ENCODE measurements at places on chromosomes 12 and 14. TPM values are rescaled to one million over a fixed set of nuclear protein-coding genes. Genes with fewer than 3 reads are reported as not detected.

RASSF9 gene
- not detected for total RNA-seq

GAS2L3 gene
- total RNA-seq, result 1.4 TPM

CMKLR1 gene
- 40.7 TPM for total RNA-seq

PARPBP gene
- total RNA-seq, result 2.8 TPM

NOVA1 gene
- not detected for total RNA-seq

AQP6 gene
- not detected for total RNA-seq

MGST1 gene
- total RNA-seq, result 0.40 TPM

PLEKHG7 gene
- 0.63 TPM for total RNA-seq

NUP37 gene
- total RNA-seq, result 10.7 TPM

KCNH3 gene
- 1.2 TPM for total RNA-seq

DNA sequence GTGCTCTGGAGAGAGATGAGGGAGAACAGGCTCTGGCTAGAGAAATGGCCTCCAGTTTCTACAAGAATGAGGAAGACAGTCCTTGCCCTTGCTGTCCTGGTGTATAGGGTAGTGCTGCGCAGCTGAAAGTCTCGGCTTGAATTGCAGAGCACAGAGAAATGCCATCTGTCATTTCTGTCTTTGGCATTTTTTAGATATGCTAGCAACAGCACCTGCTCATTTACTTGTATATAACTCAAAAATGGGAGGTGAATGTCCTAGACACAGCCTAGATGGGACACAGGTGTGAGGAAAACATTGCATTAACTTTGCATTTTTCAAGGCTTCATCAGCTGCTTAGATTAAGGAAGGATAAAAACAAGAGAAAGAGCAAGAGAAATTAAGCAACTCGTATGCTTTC, 35.8 kb downstream of the GPR19 start:
- DNase-seq, result no peak

DNA sequence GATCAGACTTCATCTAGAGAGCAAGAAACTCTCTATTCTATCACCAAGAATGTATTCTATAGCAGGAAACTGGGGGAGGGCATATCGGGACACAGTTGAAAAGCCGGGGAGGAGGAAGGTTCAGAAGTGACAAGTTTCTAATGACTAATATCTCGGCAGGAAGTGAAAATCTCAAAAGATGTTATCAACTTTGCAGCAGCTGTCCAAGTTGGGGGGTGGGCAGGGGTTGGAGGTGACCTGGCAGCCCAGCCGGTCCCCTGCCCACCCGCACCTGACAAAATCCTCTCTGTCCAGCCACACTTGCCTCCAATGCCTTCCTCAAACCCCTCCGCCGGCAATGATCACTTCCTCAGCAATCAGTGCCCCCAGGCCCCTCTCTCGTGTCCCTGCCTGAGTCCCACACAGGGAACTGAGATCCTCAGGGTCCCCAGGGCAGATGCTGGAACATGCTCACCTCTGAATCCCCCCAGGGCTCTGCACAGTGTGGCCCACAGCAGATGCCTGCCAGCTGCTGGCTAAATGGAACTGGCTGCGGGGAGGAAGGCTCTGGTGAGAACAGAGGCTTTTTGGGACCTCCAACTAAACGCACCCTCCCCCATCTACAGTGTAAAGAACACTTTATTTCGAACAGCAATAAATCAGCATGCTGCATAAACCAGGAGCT, 43.9 kb downstream of the CCDC88C start:
- peak; percentile 82 for DNase-seq

GRCh38 chr12:54230555-54230954, 41.8 kb upstream of the SMUG1 start:
- DNase-seq, result no peak

DNA sequence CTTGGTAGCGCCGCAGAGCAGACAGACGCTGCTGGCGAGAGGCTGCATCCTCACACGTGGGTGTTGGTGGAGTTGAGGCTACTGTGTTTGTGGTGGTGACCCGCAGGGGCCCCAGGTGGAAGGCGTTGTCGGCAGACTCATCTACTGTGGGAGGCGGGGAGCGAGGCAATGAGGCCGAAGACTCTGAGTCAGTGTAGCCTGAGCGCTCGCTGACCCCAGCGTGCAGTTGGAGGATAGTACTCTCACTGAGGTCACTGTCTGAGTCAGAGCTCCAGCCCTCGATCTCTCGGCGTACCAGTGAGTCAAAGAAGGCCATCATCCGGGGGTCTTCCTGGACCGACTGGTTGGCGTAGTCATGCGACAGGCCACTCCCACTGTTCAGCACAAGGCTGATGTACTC, 76.0 kb upstream of the ACTN1 start:
- no peak for DNase-seq

DNA sequence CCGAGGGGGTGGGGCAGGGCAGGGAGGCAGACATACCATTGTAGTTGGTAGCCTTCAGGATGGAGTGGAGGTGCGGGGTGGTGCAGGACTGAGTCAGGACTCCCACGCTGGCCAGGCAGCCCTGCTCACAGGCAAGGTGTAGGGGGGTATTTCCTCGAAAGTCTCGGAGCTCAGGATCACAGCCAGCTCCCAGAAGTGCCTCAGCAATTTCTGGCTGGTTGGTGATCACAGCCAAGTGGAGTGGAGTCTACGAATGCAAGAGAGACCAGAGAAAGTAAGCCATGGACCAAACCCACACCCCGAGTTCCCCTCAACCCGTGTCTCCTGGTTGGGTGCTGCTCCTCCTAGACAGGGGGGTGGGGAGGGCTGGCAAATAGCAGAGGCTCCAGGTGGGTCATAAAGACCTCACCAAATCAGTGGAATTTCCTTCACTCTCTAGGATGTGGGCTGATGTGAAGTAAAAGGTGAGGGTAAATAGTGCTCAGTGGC, 1.4 kb downstream of the NFKBIA start:
- DNase-seq, result peak; percentile 35

DNA sequence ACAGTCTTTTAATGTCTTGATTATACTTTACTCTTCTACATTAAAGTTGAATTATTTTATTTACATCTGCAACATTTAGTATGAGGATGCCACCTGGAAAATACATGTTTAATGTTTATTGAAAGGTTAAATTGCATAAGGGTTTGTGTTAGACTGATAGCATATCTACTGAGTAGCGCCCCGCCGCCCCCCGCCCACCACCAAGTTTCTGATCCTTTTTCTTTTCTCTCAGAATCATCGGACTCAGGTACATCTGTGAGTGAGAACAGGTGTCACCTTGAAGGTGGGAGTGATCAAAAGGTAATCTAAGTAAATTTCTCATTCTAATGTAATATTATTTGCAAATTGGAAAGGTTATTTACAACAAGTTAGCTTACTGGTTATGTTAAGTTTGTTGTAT, 16.2 kb downstream of the MDM2 start:
- no peak for DNase-seq

- no peak for DNase-seq
These were observed 39.3 kb upstream of the ZNF641 start for GRCh38 chr12:48390026-48390425.

DNA sequence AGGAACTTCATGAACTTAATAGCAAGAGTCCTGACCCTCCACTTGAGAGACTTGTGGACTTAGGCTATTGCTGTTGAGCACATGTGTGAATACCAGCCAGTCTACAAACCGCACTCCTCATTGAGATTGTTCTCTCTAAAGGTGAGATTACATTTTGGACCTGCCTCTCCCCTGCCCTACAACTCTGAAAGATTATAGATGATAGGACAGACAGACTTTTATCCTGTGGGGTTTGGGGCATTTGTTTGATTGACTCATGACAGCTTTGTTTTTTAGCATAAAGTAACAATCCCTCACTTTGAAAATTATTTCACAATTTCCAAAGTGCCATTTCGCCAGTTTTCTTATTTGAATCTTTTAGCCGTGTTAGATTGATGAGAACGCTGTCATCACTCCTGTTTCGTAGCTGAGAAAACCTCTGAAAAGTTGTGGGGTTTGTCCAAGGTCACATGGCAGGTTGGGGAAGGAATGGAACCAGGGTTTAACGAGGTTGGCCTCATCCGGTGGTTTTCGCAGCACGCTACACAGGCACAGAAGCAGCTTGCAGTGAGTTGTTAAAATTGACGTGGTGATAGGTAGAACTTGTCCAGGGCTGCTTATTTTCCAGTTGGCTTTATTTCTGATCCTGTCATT, 836 bp downstream of the EVL start:
- DNase-seq, result peak; percentile 80

- DNase-seq, result no peak
These were observed 120.8 kb upstream of the PLXNC1 start for GRCh38 chr12:94027561-94027960.

DNA sequence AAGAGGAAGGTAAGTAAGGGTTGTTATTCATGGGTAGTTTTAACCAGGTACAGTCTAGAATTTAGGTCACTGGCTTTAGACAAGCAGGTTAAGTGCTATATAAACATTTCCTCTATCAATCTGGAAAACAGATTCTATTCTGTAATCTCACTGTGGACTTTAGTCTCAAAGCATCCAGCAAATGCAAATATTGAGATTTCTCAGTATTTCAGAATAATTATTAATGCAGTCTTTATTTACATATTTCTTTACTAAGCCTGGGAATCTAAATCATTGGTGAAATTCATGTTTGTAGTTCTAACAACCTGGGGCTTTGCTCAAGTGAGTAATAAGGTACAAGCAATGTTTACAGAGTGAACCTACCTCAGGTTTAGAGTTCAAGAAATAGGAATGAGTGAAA, 61.9 kb downstream of the SLC41A2 start:
- no peak for DNase-seq

DNA sequence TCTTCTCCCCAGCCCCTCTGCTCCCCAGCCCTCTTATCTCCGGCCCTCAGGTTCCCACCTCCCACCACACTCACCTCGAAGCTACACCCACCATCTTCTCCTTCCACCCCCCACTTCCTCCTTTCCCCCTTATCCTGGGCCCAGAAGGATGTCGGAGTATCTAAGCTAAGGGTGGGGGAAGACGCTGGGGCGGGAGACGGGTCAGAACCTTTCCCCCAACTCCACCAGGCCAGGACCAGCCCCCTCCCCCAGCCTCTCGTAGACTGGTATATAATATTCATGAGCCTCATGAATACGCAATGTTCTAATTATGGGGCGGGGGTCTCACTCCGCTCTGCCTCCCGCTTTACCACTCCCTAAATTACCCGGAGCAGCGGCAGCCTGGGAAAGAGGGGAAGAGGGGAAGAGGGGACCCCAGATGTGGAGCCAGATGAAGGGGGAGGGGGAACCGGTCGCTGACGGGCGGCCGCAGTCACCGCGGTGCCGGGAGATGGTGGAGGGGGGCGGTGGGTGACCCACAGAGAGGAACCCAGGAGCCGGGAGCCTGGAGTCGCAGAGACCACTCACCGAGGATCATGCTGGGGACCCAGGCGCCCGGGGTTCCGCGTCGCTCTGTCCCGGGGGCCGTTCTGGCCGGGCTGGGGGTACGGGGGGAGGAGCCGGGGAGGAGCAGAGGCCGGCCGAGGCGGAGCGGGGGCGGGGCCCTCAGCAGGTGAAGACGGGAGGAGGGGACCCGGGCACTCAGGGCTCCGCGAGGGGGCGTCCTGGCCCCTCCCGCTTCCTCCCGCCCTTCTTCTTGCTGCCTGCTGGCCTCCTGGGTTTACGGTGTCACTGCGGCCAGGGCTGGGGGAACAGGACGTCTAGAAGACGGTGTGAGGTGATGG, 6.4 kb upstream of the ZNF385A start:
- peak; percentile 58 for DNase-seq

GRCh38 chr14:59189091-59189785, 771 bp downstream of the DAAM1 start:
- DNase-seq, result peak; percentile 64

- DNase-seq, result no peak
These were observed 293.1 kb upstream of the FKBP4 start for GRCh38 chr12:2501464-2502191.

- peak; percentile 32 for DNase-seq
These were observed 280.1 kb downstream of the VRK1 start for GRCh38 chr14:97077253-97077653.

DNA sequence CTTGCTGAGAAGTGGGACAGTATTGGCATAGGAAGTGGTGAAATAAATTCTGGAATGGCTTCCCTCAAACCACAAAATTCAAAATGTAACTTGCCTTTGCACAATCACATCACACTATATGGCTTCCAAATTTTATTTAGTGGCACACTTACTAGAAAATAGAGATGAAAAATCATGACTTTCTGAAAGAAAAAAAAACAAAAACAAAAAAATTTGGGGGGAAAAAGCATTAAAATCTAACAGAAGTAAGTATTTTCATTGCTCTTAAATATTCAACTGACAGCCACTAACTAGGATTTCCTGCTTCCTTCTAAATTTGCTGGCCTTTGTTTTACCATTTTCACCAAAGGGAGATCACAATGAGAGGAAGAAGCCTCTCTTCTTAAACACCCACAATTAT, 23.0 kb downstream of the ATF7 start:
- no peak for DNase-seq

DNA sequence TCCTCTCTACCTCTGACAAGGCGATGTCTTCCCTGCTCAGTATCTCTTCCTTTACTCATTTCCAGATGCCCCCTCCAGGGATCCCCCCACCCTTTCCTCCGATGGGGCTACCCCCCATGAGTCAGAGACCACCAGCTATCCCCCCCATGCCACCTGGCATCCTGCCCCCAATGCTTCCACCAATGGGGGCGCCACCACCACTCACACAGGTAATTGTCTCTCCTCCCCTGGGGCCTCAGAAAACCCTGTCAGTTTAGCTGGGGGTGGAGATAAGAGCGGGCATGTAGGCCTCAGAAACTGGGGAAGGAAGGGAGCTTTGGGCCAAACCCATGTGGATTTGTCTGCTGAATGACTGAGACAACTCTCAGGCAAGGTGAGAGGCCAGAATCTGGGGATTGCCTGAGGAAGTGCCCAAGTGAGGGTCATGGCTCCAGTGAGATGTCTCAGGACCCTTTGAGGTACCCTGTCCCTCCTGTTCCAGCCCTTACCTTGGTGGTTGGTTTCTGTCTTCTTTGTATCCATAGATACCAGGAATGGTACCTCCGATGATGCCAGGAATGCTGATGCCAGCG, 8.1 kb downstream of the PRPF40B start:
- DNase-seq, result no peak

GRCh38 chr12:4303750-4304149, 17.3 kb upstream of the TIGAR start:
- DNase-seq, result no peak

- DNase-seq, result no peak
These were observed 166.7 kb upstream of the LHX5 start for GRCh38 chr12:113638460-113638775.

GRCh38 chr14:94043111-94043755, 17.1 kb downstream of the OTUB2 start:
- DNase-seq, result no peak

DNA sequence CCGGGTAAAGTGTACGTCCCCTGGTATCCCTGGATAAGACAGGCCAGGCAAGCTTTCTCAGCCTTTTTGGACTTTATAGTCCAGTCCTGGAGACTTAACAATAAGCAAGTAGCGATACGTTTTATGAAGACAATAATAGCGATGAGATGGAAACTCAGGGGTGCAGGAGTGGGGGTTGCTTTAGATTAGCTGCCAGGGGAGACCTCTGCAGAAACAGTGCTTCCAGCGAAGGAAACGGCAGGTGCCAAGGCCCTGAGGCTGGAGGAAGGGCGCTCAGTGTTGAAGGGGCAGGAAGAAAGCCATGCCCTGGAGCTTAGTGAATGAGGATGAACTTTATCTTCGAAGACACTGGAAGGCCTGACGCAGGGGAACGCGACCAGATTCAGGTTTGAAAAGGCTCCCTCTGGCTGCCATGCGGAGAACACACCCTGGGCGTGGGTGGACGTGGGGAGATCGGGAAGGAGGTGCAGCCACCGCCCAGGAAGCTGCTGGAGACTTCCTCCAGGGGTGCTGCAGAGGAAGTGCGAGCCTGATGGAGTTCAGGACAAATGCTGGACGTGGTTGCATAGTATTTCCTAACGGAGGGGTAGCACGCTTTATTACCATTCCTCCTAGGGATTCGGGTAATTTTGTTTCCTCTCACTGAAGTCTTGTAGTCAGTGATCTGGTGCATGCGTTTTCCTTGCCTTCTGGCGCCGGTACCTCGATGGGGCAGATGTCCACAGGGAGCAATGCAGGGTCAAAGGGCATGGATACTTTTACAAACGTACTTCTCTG, 26.1 kb upstream of the UBC start:
- DNase-seq, result peak; percentile 64

Measured in natural killer cell (primary cell).